Activated CD4-positive, alpha-beta T cell treated with anti-CD3 and anti-CD28 coated beads, Interleukin-2, amount 10 ng/mL, durations not matched to agents 7 days and 5 days (primary cell): ENCODE measurements at places on chromosomes 4 and X. TPM values are rescaled to one million over a fixed set of nuclear protein-coding genes. Genes with fewer than 3 reads are reported as not detected.

GRCh38 chr4:77220828-77221613 lies 64.0 kb downstream of the CCNG2 start:
- H3K4me1 ChIP-seq: no peaks in the 10 kb centered on the region
- H3K36me3 ChIP-seq: no peaks in the 10 kb centered on the region
- DNase-seq: no peak
- H3K27ac ChIP-seq: no peak overlapping the region
- H3K4me3 ChIP-seq: no peak overlapping the region
- H3K27me3 ChIP-seq: peaks cover 3% of the 10 kb centered on the region

- peak overlapping the region; percentile 63 for H3K27ac ChIP-seq
- peak overlapping the region; percentile 3 for H3K4me3 ChIP-seq
- H3K36me3 ChIP-seq: peaks cover 3% of the 10 kb centered on the region
Observed at GRCh38 chr4:89469930-89470375, 162.4 kb upstream of the GPRIN3 start.

The EXOSC9 gene
- total RNA-seq: 56.2 TPM

The XK gene
- 0.04 TPM for total RNA-seq

- H3K4me3 ChIP-seq: no peak overlapping the region
- no peaks in the 10 kb centered on the region for H3K36me3 ChIP-seq
- H3K27me3 ChIP-seq: no peaks in the 10 kb centered on the region
Observed at GRCh38 chrX:95718746-95719145, 965.9 kb upstream of the DIAPH2 start.
